ENCODE measurements at places on chromosomes 7 and 10.

GRCh38 chr7:85508642-85509410 is 322.0 kb upstream of the SEMA3D start:
- DNase-seq: peak; percentile 56

GRCh38 chr10:22643775-22644174 is 70.6 kb downstream of the PIP4K2A start:
- DNase-seq: no peak

DNA sequence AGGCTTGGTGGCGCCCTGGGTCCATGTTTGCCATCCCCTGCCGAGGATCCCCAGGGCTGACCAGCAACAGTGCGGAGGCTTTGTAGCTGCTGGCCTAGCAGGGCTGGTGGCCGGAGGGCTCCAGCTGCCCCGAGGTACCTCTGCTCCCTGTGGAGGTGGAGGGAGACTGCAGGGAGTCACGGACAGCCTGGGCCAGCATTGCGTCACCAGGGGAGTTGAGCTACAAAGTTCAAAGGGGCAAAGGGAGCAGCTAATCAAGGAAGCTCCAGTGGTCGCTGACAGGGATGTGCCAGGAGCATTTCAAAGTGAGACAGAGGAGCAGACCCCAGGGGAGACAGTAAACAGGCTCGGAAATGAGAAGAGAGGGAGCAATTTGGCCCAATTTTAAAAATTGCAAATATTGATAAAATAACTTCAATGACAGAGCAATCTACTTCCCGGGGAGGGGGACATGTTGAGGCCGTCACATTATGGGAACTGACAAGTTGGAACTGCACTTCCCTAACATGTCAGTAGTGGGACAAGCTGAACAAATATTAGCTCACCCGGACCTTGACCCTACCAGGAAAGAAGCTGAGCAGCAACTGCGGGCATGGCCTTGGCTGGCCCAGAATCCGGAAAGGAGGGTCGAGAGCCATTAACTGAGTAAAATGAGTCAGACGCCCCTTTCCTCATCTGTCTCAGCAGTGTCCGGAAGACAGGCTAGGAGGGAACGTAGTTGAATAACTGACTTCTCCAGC is 39.4 kb downstream of the BTBD16 start:
- DNase-seq: peak; percentile 38

- DNase-seq: no peak
These were observed at the start of gene TACC2 for GRCh38 chr10:121988361-121989324. Gene TACC2 (plus strand): TSS chr10:121989163. CDS start chr10:122021982, 32,819 bp downstream.

Measured in brain microvascular endothelial cell (primary cell).